Left lung (tissue), 14 donors: ENCODE measurements at places on chromosomes 16 and 17. TPM values are rescaled to one million over a fixed set of nuclear protein-coding genes. Genes with fewer than 3 reads are reported as not detected.

Gene TBC1D3E
- not detected for total RNA-seq

Gene LCAT
- total RNA-seq, result 27.5 TPM

Gene ZMYND15
- total RNA-seq, result 4.1 TPM

Gene KIF19
- total RNA-seq, result 1.5 TPM

Gene OGFOD3
- total RNA-seq, result 31.0 TPM

DNA sequence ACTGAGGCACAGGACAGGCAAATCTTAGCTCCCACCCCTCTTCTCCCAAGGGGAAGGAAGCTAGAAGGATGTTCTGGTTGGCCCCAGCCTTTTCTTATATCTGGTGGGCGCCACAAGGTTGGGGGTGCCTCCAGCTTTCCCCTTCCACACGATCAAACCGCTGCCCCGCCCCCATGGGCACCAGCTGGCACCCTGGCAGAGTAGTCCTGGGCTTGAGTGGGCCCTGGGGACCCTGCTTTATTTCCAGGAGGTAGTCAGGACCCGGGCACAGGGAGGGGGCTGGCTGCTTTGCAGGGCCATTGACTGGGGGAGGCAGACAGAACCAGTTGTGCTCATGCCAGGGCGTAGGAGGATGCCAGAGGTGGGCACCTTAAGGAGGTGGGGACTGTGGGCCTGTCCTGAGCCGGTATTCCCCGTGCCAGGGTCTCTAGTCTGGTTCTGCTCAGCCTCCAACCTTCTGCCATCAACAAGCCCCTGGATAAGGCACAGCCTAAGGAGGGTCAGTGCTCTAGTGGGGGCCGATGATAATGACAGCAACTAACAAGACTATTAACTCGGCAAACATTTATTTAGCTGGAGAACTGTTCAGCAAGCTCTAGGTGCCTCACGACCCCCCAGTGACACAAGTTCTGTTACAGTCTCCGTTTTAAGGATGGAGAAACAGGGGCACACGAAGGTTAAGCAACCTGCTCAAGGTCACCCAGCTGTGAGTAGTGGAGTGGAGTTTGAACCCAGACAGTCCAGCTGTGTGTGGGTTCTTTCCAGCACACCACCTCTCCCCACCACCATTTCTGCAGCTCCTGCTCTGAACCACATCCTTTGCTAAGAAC, 7.6 kb upstream of the PPP1R1B start:
- no peak for DNase-seq

GRCh38 chr16:68786685-68787418, 49.8 kb downstream of the CDH1 start:
- DNase-seq, result no peak

- DNase-seq, result peak; percentile 57
Measured at GRCh38 chr17:40015005-40015997, at the start of gene CSF3. Gene CSF3 (plus strand): TSS chr17:40015440. CDS start chr17:40015475, 35 bp downstream.

GRCh38 chr17:49993423-49994060, 1.5 kb downstream of the DLX3 start:
- no peak for DNase-seq

- no peak for DNase-seq
Measured at GRCh38 chr17:28047806-28048205, 5.3 kb downstream of the NLK start.

DNA sequence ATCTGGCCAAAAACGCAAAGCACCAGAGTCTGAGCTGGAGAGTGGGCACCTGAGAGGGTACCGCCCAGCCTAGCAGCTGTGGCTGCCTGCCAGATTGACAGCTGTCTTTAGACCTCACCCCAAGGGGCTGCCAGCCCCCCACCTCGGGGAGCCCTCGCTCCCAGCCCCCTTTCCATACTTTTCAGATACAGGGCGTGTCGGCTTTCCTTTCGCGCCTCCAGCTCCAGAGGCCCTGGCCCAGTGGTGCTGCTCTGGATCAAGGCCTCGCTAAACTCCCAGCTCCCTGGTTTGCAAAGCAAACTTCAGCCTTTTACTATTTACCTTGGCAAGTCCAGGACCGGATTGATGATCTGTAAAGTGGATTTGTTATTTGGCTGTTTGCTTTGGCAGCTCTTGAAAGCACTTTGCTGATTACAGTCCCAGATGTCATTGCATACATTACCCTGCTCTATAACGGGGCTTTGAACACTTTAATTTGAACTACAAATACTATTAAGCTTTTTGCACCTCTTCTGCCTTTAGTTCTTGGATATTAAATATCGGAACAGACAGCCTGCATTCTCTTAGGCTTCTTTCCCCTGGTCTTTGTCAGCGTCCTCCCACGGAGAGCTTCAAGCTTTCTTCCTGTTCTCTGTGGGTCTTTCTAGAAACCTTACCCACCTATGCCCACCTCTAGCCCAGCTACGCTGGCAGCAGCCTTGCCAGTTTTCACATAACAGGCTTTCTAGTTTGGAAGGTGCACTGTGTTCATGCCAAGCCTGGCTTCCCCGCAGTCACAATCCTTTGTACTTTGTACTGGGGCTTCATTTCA, 63.6 kb upstream of the TBX2 start:
- peak; percentile 83 for DNase-seq

DNA sequence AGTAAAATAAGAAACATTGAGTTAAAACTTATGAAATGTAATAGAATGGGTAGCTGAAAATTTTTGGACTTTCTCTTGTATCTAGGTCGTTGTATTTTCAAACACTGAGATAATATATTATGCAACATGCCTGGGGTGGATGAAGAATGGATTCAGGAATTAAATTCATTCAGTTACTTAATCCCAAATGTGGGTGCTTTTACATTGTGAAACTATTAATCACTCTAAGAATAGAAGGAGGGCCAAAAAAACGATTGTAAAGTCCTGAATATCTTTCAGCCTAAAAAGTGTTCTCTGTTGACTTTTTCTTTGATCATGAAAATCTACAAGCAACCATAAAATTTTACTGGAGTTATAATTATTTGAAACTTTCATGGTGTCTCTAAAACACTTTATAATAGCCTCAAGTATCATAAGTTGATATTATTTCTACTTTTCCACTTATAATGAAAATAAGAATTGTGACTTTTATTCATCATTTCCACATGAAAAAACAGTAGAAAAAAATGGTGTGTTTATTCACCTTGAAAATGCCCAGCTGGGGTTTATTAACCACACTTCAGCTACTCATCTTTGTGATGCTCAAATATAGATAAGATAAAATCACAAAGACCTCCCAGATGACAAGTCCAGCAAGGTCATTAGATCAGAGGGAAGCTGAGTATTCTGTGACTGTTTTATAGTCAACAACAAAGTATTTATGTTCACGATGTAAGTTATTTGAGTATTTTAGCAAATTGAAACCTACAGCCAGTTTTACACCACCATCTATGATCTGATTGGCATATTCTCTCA, 619.9 kb upstream of the SOX9 start:
- no peak for DNase-seq

GRCh38 chr17:48718227-48718760, 4.0 kb downstream of the PRAC1 start:
- no peak for DNase-seq
